Putamen (tissue), 1 donor: ENCODE measurements at places on chromosomes 7 and 10.

- no peak for DNase-seq
Measured at GRCh38 chr7:143042790-143043271, 9.3 kb upstream of the OR6V1 start.

GRCh38 chr7:102050864-102051460 is 233.5 kb downstream of the CUX1 start:
- no peak for DNase-seq

GRCh38 chr7:98864731-98865453 is 4.9 kb downstream of the TMEM130 start:
- no peak for DNase-seq

- DNase-seq = no peak
Measured at GRCh38 chr7:50674896-50675835, 107.5 kb downstream of the GRB10 start.

DNA sequence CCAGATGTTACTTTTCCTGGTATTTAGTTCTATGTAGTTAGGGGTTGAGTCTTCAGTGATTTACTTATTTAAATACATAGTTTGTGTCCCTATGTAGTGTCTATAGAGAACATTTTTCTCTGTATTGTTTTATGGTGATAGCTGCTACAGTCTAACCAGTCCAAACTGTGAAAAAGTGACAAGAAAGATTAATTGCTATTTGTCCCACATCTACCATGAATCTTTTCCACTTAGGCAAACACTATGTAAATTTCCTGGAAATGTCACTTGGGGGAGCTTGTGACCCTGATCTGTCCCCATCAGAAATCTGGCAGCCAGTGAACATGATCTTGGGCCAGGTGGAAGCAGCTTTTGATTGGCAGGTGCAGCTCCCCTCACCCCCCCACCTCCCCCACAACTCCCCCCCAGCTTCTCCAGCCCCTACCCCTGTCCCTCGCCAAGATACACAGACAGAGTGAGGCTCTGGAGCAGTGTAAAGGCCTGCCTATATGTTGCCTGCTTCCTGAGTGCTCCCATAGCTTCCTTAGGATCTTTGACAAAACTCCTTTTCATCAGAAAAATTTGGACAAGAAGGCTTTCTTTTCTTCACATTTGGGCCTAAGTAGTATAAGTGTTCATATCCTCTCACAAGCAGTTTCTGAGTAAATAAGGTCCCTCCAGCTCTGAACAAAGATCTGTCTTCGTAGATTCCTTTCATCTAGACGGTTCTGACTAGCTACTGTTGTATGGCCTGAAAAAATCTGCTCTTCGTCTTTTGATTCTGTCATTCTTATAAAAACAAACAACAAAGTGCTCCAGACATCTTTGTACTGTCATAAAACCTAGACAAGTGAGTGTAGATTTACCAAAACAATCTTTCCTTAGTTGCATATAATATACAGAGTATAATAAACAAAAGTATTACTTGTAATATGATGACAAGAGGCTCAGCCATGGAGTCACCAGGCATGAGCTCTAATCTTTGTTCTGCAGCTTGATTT is 31.5 kb upstream of the SLC13A1 start:
- no peak for DNase-seq

- DNase-seq = peak; percentile 20
Measured at GRCh38 chr7:2760098-2760889, 72.3 kb downstream of the AMZ1 start.
